T1000 (cell line): ENCODE measurements at places on chromosomes 12 and 14.

DNA sequence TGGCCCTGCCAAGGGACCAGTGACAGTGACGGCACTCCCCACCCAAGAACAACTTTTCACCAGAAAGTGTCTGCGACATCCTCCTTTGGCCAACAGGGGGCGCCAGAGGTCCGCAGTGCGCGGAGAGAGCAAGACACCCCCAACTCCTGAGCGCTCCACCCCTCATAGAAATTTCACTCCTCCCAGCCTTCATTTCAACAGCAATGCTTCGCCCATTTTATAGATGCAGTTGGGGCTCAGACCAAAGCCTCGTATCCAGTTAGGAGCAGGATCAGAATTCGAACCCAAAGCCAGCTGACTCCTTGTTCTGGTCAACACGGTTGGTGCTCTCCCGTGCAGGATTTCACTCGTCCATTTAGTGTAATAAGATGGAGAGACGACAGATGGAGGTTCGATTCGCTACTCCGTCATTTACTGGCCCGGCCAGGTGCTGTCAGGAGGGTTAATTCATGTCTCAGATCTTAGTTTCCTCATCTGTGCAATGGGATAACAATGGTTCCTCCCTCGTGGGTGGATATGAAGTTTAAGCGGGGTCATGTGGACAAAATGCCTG lies 2.4 kb upstream of the POP5 start:
- DNase-seq = peak; percentile 56

DNA sequence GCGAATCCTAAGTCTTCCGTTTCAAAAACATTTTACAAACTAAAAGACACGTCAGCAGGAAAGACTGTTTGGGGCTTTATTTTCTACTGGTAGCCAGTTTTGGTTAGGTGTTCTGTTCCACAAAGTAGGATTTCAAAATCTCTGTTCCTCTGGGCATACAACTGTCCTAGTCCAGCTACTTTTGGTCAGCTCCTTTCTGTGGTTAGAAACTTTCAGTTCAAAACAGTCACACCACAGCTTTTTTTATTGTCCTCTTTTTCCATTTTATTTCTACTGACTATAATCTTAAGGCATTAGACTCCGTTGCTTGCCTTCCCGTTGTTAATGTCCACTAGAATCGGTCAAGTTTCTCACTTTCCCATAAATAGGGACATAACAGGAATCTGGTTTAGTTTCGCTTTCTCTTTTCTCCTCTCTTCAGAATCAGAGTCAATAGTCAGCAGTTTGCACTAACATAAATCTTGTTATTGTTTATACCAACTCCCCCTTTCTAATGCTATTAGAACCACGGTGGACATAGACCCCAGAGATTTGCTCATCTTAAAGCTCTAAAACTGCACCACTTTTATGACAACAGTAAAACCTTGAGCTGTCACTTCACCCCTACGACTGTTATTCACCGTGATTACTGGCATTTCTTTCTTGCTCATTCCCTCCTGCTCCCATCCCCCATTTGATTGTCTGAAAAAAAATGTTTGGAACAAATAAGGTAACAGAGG lies 41.5 kb upstream of the NPAS3 start:
- no peak for DNase-seq

- no peak for DNase-seq
Measured at GRCh38 chr14:89247457-89248122, 169.4 kb downstream of the FOXN3 start.

DNA sequence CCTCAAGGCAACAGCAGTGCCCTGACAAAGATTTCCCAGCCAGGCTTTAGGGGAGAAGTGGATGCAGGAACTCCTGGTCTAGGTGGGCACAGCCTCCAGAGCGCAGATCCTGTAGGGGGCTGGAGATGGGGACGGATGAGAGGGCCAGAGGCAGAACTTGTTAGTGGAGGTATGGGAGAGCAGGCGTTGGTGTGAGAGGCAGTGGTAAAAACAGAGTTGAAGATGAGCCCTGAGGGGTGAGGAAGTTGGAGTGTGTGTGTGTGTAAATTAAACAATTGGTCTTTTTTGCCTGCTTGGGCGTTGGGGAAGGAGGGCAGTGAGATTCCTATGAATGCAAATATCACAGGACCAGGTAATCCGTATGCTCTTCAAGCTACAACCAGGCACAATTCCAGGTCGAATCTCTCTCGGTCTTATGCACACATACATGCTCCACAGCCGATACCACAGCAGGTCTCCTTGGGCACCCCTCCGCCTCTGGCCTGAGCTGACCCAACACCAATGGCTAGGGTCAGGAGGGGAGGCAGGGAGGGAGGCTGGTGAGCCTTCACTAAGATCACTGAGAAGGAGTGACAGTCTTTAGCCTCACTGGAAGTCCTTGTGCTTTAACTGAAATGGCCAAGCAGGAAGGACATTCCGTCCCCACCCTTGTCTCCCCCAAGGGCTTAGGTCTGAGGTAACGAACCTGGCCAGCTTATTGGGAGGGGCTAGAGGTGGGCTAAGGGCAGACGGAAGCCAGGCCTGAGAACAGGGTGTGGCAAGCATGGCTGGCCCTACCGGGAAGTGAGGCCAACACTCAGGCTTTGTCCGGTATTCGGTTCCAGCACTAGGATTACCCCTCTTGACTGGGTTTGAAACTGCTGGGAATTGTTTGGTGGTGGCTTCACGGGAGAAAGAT lies 1.5 kb upstream of the KRT7 start:
- DNase-seq = no peak

DNA sequence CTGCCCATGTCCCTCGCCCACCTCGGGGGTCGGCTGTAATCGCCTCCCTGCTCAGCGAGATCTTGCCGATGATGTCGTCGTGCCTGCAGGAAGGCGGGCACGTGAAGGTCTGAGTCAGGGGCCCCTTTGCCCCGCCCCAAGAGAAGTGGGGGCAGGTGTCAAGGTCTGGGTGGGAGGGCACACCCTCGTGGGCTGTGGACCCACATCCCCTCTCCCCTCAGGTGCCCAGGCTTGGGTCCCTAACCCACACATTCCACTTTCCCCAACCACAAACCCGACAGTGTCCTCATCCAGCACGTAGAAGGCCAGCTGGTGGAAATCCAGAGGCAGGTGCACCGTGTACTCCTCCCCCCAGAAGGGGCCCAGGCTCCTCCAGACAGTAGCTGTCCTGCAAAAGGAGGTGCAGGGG lies 7.8 kb downstream of the RASAL1 start:
- DNase-seq = no peak

- DNase-seq = peak; percentile 38
Measured at GRCh38 chr12:55816881-55817344, 611 bp downstream of the SARNP start.

DNA sequence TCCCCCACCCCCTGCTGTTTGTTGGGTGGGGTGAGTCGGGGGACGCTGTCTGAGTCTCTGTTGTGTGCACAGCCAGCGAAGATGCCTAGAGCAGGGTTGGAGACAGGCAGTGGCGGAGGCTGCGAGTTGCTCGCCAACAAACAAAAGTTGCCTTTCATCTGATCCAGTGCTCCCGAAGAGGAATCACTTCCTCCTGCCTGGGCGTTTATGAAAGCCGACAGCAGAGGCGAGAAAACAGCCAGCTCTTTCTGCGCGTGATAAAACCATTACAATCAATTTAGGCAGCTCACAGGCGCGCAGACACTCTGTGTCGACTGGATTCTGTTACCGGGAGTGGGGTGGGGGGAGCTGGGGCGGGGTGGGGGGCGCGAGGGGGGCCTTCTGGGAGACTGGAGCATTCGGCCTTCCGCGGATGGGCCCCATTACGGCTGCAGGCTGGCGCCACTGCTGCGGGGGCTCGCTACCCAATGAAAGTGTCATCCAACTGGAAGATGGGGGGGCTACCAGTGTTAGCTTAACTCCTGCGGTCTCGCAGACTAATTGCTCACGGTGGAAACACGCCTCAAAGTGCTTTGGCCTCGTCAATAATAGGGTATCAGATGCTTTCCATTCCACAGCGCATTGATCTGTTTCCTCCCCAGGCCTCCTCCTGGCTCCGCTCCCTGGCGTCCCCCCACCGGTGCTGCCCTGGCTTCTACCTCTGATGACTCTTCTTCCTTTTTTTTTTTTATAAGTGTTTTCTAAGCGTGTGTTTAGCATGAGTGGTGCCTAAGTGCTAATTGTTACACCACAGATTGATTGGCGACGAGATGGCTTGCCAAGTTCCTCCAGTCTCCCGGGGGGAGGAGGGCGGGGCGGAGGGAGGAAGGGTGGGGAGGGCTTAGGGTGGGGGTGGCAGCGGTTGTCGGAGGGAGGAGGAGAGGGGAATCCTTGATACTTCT lies 678.4 kb downstream of the MED13L start:
- no peak for DNase-seq

DNA sequence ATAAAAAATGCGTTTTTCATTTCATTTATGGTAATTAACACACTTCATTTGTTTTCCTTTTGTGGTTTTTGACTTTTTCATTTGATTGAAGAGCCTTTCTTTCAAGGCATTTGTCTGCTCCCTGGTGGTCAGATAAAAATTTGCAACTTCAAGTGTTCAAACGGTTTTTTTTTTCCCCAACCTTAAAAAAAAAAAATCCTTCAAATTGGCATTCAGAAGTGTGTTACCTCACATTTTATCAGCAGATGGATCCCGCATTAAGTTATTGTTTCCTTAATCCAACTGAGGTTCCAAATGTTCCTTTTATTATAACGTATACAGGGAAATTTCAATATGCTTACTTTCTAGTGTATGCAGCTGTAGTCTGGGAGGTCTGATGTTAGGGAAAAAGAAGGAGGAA lies 47.2 kb downstream of the MYF5 start:
- DNase-seq = no peak

DNA sequence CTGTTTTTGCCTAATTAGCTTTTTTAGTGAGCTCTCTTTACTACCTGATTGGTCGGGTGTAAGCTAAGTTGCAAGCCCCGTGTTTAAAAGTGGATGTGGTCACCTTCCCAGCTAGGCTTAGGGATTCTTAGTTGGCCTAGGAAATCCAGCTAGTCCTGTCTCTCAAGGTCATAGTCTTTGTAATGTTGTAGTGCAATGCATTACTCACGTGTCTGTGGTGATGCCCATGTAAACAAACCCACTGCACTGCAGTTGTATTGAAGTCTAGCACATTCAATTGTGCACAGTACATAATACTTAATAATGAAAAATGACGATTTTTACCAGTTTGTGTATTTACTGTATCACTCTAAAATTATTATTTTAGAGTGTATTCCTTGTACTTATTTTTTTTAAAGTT lies 335.5 kb downstream of the NUAK1 start:
- no peak for DNase-seq

DNA sequence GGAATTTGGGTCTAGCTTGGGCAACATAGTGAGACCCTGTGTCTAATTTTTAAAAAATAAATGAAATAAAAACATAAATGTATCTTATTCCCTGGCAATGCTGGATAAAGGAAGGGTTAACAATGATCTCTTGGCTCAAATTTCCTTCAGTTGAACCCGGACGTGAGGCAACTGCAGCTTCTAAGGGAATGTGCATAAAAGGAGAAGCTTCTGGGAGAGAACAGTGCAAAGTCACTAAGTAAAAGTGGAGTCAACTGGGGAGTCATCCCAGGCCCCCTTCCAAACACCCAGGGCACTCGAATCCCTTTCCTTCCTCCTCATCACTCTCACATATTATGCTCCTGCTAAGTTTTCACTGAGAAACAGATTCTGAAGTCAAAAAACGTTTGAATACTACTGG lies 147.3 kb downstream of the PPM1H start:
- DNase-seq = no peak

- no peak for DNase-seq
Measured at GRCh38 chr12:28065374-28065773, 92.8 kb upstream of the PTHLH start.

- no peak for DNase-seq
Measured at GRCh38 chr14:88049266-88049665, 44.3 kb downstream of the GPR65 start.

DNA sequence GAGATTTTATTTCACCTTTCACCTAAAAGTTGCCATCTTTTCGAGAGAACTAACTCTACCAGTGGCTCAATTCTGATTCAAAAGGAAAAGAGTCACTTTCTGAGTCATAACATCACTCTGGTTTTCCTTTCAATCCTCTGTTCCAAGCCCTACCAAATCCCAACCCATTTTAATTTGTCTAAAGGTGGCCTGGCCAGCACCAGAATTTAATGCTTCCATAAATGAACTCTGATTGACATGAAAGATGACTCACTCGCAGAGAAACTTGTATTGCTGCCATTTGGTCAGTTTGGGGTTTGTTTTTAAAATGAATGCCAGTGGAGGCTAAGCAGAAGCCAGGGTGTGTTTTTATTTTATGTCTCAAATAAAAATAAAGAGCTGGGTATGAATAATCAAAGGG lies 117.4 kb upstream of the SOX5 start:
- DNase-seq = peak; percentile 51

DNA sequence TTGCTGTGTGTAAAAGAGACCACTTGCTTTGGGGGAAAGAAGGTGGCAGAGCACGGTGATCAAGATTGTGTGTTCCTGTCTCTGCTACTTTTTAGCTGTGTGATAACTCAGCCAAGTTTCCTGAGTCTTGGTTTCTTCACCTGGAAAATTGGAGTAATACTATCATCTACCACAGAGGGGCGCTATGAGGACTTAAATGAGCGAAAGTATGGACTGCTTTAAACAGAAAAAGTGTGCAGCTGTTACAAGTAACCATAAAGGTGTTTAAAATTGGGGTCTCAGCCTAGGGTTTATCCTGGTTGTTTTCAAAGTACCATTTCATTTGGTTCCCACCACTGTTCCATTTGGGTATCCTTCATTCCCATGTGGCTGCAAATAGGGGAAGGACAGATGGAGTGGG lies 65.9 kb upstream of the WSCD2 start:
- DNase-seq = no peak

- DNase-seq = no peak
Measured at GRCh38 chr12:101563212-101563611, 31.6 kb upstream of the MYBPC1 start.

DNA sequence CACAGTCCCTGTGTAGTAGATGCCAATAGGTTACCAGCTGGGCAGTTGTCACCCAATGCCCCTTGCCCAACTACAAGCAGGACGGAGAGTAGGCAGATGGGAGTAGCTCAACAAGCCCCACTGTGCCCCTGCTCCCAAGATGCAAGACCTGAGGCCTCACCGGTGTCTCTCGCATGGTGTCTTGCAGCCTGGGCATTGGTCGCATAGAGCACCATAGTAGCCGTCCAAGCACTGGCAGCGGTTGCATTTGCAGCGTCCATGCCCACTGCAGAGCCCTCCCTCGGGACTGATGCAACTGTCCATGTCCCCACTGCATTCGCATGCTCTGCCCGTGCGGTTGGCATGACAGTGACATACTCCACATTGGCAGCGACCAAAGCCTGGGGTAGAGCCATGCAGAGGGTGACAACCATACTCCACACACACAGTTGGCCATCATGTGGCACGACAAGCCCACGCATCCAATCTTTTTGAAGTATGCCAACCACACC lies 11.9 kb upstream of the CSAD start:
- DNase-seq = no peak

GRCh38 chr12:97131220-97131981 lies 224.3 kb downstream of the NEDD1 start:
- DNase-seq = no peak

GRCh38 chr12:116937640-116938039 lies 26.9 kb downstream of the FBXW8 start:
- DNase-seq = no peak

DNA sequence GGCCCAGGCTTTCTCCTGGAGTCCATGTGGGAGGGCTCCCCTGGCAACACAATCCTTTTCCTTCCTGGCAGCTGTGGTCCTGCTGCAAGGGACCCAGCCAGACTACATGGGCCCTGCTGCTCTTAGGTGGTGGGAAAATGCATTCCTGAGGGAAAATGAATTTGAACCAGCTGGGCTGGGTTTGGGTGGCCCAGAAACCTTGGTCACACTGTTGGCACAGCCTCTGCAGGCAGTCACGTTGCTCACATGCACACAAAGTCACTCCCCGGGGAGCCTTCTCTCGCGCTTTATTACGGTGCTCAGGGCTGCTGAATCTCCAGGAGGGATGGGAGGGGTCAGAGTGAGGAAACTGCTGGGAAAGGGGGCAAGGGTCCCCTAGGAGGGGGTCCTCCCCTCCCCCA lies 17.2 kb downstream of the PLEKHG3 start:
- no peak for DNase-seq
